D721Med (cell line): ENCODE measurements at places on chromosomes 1 and 21.

DNA sequence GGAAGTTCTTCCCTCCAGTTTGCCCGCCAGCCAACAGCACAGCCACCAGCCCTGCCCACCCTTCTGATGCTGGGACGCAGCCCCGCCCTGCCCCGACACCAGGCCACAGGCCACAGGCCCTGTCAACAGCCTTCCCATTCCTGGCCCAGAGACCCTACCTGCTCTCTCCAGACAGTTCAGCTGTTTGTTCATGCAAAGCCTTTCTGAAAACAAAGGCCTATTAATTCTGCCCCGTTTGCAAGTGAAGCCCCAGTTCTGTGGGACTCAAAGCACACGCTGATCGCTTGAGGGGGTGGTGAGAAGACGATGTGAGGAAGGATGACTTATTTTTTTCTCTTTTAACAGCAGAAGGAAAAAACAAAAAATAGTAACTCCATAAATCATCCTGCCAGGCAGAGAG, 55.4 kb upstream of the KIF26B start:
- DNase-seq = no peak

GRCh38 chr1:110608247-110608646, 2.1 kb upstream of the KCNA2 start:
- DNase-seq = no peak

DNA sequence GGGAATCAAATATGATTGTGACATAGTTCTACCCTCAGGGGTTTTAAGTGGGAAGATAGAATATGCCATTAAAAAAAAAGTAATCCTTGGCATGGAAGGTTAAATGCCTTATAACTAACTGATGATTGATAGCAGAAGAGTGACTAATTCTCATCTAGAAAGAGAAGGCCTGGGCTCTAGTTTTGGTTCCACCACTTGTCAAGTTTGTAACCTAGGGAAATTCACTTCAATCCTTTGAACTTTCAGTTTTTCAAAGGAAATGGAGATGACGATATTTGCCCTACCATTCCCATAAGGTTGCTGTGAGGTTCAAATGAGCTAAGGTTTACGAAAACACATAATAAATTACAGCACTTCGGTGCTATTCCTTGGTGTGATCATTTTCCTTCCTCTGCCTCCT, 88.5 kb downstream of the GPR88 start:
- DNase-seq = no peak

GRCh38 chr21:39674801-39675200, 62.1 kb downstream of the B3GALT5 start:
- no peak for DNase-seq

DNA sequence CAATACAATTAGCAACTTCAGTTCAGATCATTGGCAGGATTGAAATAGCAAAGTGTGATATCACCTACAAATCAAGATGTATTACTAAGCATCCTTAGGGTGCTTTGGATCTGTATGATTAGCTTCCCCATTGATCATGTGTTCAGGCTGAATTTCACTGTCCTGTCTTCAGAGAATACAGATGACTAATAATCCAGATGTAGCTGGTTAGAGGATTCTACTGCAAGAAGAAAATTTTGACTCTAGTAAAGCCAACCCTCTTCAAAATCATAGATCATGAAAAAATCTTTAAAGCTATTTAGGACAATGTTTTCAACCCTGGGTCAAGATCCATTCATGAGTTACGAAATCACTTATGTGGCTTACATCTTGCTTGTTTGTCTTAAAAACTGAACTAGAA, 184.4 kb downstream of the PTGER3 start:
- DNase-seq = no peak

DNA sequence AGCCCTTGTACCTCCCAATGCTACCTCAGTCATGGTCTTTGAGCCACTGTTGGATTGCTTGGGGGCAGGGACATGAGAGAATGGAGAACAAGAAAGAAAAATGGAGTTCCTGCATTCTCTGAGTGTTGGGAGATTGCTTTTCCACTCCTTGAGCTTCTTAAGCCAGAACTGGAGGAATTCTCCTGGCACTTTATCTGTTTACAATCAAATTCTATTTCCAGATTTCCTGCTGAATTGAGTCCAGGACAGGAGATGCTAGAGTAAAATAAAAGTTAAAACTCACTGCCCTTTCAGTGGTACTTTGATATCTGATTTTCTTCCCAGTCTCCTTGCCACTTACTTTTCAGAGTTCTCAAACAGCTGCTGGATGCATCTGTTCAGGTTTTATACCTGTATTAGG, 24.4 kb upstream of the DEPDC1 start:
- no peak for DNase-seq

DNA sequence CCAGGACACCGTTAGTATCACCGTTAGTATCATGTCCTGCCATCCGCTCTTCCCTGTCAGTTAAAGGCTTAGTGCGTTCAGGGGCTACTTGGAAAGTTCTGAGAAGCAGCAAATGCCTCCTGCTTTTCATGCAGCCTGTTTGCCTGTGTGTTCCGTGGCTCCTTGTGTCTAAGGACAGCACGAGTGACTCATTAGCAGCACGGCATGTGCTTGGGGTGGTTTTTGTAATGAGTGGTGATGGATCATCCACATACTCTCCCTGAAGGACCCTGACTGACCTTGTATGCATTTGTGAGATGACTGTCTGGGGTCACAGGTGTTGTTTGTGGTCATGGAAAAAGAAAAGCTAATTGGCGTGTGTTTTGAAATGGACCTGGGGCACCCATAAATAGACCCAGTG, 221.9 kb downstream of the PBX1 start:
- DNase-seq = no peak

DNA sequence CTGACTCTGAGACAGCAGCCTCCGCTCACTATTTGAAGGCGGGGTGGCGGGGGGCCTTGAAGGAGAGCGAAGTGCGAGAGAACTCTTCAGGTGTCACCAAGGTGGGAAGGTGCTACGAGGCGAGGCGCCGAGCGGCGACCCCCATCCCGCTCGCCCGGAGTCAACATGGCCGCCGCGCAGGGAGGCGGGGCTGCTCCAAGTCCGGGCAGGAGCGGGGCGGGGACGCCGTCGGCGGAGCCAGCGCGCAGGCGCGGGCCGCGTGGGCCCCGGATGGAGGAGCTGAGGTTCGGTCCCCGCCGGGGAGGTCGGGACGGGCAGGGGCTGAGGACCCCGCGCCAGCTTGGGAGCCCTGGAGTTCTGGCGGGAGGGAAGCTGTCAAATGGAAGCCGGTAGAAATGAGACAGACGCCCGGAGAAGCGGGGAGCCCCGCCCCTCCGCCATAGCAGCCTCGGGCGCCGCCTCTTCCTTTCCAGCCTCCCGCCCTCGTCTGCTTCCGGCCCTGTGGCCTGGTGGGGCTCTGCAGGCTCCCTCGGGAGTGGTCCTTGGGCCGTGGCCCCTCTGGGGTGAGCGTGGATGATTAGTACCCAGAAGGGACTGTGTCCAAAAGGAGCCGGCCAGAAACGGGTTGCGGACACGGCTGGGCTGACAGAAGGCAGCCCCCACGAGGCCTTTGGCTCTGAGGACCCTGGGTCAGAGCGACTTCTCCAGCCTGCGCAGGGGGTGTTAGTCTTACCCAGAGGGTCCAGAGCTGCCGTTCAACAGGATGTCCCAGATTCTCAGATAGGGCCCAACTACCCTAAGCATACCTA, at the start of gene PIGV:
Gene PIGV, plus strand, starts transcription at position 245 of the 809 bp plus-strand sequence. CDS start 2,866 bp downstream, outside the sequence.
- peak; percentile 41 for DNase-seq

DNA sequence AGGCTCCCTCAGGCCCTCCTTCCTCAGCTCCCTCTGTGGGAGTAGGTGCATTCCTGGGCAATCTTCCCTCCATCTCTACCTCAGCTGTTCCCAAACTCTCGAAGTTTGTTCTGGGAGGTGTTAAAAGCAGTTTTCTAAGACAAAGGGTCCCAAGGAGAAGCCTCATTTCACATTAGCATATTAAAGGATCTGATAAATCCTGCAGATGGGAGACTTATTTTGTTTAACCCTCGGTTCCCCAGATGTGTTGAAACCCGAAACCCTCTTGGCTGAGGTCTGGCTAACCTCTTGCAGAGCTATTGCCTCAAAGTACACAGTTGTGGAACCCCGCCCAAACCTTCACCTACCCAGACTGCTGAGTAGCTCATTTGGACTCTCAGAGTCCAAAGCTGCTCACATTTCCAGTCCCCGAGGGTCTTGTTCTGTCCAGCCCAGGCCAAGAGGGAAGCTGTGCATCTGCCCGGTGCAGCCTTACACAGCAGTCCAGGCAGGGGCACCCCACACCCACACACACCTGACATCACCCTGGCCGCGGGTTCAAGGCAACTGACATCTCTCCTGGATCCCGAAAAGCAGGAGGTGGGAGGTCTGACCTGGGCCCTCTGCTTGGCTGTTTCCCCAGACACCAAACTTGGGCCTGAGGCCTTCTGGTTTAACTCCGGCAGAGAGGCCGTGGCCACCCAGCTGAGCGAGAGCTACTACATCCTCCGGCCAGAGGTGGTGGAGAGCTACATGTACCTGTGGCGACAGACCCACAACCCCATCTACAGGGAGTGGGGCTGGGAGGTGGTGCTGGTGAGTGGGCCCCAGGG, 19.5 kb upstream of the SELENON start:
- no peak for DNase-seq

GRCh38 chr1:208051651-208052050, 140.7 kb upstream of the CD34 start:
- DNase-seq = no peak

GRCh38 chr21:45586289-45586858, 44.1 kb upstream of the SLC19A1 start:
- no peak for DNase-seq

GRCh38 chr1:108595507-108595906, 35.6 kb downstream of the EEIG2 start:
- DNase-seq = no peak

DNA sequence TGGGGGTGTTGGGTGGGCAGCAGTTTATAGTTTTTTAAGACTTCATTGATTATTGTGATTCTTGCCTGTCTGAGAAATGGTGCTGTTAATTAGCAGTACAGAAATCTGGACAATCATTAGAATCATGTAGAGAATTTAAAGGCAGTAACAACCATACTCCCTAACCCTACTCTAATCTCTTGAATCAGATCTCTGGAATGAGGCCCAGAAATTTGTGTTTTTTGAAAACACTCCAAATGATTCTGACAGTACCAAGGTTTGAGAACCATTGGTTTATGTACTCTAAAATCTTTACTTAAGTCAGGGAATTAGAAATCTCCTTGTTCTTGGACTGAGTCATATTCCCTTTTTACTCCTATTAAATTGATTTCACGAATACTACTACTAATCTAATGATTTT, 24.0 kb downstream of the FNBP1L start:
- DNase-seq = no peak

DNA sequence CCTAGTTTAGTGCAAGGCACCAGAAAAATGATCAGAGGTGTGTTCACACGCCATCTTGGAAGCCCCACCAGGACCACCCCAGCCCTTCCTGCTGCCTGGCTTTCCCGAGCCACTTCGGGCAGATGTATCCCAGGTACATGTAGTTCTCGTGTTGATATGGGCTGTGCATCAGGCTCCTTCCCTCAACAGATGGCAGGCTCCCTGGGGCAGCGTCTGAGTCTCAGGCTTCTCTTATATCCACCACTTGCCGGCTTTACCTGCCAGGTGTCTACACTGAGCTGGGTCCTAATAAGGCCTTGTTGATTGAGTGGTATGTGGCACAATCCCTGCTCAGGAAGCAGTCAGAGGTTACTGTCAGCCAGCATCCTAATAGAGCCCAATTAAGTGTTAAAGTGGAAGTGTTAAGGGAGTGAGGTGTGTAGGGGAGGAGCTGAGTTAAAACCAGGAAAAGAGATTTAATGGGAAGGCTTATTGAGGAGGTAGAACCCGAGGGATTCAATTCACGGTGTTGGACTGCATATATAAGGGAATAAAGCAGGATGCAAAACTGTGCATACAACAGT, 8.5 kb downstream of the GPA33 start:
- no peak for DNase-seq

DNA sequence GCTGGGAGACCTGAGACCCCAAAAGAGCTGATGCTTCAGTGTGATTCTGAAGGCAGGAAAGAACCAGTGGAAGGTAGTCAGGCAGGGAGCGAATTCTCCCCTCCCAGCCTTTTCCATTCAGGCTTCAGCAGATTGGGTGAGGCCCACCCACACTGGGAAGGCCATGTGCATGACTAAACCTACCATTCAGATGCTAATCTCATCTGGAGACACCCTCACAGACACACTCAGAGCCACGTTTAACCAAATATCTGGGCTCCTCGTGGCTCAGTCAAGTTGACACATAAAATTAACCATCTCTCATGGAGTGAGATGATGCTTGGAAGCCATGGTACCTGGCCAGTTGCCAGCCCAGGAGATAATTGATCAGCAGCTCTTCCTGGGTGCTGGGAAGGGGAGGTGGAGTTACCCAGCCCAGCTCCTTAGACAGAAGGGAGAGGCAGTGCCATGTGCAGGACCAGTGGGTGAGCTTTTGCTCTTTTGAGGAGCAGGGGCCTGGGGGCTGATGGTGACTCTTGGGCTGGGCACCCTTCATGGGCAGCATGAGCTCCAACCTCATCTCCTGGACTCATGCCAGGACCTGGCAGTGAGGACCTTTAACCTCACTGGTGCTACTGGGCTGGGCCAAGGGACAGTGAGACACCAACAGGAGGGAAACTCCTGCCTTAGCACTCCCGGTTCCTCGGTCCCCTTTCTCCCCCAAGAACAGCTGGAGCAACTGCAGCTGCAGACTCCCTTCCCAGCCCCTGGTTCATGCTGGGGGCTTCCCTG, 89.0 kb upstream of the ACTL8 start:
- no peak for DNase-seq

GRCh38 chr1:181398544-181398943, 84.8 kb upstream of the CACNA1E start:
- no peak for DNase-seq

GRCh38 chr1:202184750-202185460, 8.7 kb upstream of the LGR6 start:
- peak; percentile 98 for DNase-seq

- no peak for DNase-seq
Observed at GRCh38 chr1:12454406-12455391, 163.3 kb downstream of the DHRS3 start.

DNA sequence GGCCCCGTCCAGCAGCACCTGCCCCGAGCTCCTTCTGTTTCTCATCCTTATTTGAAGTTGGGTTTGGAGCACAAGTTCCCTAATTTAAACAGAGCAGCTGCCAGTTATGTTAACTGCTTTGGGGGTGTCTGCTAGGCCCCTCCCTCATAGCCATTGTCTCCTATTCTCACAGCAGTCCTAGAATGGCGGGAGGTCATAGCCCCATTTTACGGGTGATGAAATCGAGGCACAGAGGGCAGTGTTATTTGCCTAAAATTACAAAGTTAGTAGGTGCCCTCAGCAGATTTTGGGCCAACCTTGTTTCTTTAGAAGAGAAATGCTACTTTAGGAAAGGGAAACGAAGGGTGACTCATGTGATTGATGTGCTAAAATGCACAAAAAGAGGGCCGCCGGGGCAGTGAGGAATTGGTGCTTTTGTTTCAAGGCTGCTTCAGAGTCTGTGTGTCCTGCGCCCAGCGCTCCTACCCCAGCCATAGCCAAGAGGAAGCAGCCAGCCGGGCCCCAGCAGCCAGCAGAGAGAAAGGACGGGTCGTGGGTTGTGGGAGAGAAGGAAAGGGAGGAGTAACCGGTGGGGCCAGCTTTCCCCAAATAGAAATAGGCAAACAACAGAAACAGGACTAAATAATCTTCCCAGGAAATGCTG, 13.0 kb downstream of the VANGL1 start:
- DNase-seq = no peak

DNA sequence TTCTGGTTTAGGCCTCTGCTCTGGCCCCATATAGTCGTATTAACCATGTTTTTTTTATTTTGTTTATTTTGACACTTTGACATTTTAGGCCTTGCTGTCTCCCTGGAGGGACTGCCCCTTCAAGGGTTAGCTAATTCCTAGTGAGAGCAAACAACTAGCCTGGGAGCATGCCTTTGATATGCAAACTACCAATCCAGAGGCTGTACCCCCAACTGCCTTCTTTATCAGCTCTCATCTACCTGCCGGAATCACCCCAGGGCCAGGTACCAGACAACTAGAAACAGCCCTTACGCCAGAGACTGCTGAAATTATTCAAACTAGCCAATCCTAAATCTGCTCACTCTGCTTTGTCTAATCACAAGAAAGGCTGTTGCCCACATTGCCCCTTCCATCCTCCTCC, 13.0 kb upstream of the ST6GALNAC5 start:
- DNase-seq = no peak
